ENCODE measurements at places on chromosomes 2 and 18.

DNA sequence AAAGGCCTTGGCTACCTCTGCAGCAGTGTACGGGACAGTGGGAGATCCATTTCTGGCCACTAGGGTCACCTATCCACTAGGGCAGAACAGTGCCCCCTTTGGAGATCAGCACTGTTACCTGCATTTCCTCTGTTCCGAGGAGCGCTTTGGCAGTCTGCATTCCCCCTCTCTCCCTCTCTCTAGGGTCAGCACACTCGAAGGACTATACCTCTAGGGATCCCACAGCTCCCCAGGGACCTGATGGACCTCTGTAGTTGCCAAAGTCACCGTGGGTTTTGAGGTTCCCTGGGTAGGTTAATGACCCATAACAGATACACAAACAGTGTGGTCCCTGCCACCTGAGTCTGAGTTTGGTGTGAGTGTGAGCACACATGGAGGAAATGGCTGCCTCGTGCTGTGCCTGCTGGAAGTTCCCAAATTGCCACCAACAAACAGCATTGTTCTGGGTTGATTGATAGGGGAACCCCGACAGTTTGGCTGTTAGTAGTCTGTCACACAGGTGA lies 99.8 kb upstream of the VWC2L start:
- DNase-seq: no peak

GRCh38 chr2:221527776-221528309 lies 44.3 kb downstream of the EPHA4 start:
- no peak for DNase-seq

- DNase-seq: no peak
These were observed 67.6 kb downstream of the TPGS2 start for GRCh38 chr18:36761186-36761698.

- no peak for DNase-seq
These were observed 819 bp upstream of the NCOA1 start for GRCh38 chr2:24490181-24490689.

DNA sequence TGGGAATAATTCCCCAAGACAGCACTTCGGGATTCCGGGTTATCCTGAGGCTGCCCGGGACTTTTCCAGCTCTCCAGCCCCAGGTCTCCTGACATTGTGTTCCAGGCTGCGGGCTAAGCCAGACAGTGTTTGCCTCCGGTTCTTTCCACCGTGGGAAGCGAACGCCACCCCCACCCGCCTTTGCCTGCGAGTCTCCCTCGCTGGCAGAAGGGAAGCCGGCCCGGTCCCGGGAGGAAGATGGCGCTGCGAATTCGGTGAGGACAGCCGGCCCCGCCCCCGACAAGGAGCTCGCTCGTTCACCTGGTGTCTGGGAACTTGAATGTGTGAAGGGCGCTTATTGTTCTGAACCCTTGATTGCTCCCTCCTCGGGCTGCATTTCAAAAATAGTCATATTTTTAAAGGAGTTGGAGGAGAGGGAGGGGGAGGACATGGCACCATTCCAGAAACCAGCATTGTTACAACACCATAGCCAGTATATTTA lies 2.9 kb downstream of the LRATD1 start:
- DNase-seq: no peak

- DNase-seq: peak; percentile 46
These were observed at the start of gene ARL4C for GRCh38 chr2:234496835-234497593. Gene ARL4C, minus strand, starts transcription at chr2:234497081. Its CDS starts 495 bp downstream, at chr2:234496586.

Data from erythroblast (primary cell).